ENCODE measurements at places on chromosomes 16 and 17.
A peak's percentile ranks its signal among the peaks of the same experiment; 100 is the strongest.

- no peak for DNase-seq
Measured at GRCh38 chr16:75615619-75616018, 7.5 kb downstream of the ADAT1 start.

DNA sequence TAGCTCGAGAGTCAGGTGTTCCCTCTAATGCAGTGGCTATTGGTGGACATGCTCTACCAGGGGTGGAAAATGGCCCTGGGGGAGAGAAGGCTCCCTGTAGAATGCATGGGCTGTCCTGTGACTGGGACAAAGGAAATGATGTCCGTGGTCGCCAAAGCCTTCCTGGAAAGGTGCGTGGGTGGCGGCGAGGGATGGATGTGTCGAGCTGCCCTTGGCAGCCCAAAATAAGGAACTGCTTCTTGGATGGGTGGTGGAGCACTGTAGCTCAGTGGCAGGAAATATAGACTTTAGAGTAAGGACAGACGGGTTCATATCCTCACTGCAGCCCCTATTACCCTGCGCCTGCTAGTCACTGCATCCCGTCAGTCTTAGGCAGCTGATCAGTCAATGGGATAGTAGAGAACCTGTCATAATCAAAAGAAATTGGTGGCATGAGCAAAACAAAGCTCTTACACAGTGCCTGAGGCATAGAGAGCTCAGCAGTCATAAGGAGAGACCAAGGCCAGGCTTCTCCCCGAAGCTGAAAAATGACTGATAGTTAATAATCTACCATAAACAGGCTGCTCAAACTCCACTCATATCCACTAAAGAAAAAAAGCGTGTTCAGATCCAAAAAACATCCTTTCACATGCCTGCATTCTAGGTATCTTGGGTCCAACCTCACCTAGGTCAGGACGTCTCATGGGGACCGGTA is 123.5 kb upstream of the PLCG2 start:
- DNase-seq, result no peak

DNA sequence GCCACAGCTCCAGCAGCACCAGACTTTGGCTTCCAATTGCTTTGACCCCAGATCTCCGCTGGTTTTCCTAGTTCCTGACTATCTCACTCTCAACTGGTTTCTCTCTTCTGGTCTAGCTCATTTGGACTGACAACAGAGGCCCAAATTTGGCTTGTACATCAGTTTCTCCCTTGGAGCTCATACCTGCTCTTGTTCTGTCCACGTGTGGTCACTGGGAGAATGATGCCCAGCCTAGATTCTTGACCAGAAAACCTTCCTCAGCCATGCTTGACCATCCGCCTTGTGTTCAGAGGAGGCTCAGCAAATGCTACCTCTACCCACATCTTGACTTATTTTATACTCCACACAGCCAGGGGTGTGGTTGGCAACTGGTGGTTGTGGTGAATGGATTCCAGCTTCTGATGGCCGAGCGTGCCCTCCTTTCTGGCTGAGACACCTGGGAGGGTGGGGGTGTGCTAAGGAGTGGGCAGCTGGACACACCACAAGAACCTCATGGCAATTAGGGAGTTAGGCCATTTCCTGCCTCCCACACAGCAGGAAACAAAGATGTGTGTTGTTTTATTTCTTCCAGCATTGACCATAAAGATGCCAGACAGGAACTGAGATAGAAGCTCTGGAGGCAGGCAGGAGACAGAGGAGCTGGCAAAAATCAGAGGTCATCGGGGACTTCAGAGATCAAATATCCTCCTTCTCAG is 93.8 kb upstream of the FAM20A start:
- DNase-seq, result no peak

GRCh38 chr16:65975049-65975708 is 391.3 kb upstream of the CDH5 start:
- DNase-seq, result no peak

DNA sequence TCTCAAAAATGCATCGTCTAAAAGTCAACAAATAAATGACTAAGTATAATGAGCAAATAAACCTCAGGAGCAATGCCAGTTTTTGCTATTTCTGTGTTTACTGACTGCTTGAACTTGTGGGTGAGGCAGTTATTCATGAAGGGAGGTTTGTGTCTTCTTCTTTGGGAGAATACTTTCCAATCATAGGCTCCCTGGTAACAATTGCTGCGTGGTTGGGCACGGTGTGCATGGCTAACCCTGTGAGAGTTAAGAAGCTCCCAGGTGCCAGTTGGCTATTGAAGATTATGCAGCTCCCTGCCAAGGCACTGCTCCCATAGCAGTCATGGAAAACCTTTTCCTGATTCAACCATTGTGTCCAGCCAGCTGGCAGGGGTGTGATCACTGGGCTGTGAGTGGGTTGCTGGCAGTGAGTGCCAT is 775.9 kb upstream of the GOT2 start:
- DNase-seq, result no peak

- DNase-seq, result no peak
Measured at GRCh38 chr17:48893646-48894508, 1.3 kb downstream of the ATP5MC1 start.

GRCh38 chr17:15278380-15278779 is 13.3 kb upstream of the PMP22 start:
- DNase-seq, result no peak

DNA sequence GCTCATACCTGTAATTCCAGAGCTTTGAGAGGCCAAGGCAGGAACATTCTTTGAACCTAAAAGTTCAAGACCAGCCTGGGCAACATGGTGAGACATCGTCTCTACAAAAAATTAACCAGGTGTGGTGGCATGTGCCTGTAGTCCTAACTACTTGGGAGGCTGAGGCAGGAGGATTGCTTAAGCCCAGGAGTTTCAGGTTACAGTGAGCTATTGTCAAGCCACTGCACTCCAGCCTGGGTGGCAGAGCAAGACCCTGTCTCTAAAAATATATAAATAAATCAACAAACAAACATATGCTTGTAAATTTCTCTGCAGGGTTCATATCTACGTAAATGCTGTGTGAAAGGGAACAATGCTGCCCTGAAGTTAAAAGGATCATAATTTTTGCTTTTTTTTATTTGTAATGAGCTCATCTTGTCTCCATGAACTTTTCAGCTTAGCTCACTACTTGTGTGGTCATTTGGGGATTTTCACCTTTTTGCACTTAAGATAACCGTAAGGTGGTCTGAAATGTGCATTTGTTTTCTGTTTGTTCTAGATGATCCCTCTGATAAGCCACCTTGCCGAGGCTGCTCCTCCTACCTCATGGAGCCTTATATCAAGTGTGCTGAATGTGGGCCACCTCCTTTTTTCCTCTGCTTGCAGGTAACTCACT is 16.4 kb downstream of the TADA2A start:
- no peak for DNase-seq

DNA sequence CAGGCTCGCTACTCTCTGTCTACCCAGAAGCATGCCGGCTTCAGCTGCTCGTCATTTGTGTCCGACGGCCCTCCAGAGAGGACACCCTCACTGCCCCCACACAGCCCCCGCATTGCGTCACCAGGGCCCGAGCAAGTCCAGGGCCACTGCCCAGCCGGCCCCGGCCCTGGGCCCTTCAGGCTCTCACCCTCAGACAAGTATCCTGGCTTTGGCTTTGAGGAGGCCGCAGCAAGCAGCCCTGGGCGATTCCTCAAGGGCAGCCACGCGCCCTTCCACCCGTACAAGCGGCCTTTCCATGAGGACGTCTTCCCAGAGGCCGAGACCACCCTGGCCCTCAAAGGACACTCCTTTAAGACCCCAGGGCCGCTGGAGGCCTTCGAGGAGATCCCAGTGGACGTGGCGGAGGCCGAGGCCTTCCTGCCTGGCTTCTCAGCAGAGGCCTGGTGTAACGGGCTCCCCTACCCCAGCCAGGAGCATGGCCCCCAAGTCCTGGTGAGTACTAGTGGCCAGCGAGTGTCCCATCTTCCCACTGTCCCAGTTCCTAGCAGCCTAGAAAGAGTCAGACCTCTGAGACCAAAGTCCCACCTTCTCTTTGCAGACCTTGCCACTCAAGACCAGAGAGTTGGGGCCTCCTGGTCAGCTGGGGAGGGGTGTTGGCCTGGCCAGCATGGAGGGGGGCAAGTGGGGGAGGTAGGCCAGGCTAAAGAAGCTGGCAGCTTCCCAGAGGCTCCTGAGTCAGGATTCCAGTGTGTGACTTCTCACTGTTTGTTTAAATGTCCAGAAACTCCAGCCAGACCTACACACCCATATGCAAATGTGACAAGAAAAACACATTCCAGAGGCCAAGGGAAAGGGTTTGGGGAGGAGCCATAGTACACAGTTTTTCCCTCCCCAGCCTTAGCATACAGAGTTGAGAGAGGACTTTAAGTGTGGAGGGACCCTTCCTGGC is 18.6 kb downstream of the FOXN1 start:
- DNase-seq, result no peak

DNA sequence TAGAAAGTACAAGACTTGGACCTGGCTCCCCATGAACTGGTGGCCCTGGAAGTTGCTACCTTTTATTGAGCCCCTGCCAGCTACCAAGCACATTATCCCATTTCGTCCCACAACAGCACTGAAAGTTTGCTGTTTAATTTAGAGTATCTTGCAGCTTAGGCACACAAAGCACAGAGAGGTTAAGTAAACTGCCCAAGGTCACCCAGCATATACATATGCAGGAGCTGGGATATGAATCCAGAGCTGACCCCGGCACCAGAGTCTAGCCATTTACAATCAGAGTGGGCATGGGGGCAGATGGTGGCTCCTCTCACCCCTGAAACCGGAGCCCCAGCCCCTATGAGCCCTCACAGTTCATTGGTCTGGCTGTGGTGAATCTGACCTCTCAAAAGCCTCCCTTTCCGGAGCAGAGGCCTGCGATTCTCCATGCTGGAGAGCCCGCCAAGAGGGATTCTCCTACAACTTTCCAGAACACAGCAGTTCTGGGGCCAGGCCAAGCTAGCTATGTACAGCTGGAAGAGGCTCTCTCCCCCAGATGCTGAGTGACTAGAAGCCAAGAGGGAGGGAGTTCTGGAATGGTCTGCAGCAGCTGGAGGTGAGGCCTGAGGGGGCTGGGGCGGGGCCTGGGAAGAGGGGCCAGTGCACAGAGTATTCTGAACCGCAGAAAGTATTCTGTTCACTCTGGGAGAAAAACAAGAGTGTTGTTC is 58.3 kb downstream of the SREBF1 start:
- no peak for DNase-seq

- no peak for DNase-seq
Measured at GRCh38 chr17:2710071-2710802, 1.3 kb downstream of the CLUH start.

DNA sequence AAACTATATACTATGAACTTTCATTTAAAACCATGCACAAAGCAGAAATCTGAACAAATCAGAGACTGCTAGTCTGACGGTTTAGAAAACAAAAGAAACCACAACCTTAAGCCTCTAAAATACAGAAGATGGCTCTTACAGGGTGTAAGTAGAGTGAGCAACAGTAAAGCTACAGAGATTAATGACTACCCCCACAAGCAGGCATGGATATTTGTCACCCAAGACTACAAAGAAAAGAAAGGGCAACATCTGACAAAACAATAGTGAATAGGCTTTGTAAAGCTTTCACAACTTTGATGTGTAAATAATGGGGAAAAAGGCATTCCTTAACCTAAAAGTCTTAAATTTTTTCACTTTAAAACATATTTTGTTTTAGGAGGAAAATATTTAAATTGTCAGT is 75.0 kb downstream of the SPAG9 start:
- peak; percentile 16 for DNase-seq

DNA sequence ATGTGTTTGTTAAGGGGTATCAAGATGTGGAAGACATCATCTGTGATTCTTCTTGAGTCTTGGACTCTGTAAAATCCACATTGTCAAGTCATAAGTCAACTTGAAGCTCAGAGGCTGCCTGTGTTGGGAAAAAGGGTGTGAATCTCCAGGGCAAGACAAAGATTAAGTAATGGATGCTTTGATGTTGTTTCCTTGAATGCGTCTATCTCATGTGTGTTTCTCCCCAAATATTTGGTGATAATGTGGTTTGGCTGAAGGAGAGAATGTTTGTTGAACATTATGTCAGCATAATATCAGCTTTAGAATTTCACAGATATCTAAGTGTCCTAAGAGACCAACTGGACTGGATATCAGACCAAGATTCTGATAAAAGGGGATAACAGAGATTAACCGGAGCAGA is 24.1 kb upstream of the KCNJ16 start:
- DNase-seq, result no peak

GRCh38 chr17:48545539-48545938 is 630 bp upstream of the HOXB2 start:
- DNase-seq, result no peak

GRCh38 chr16:2031081-2031577 is 4.4 kb downstream of the NHERF2 start:
- DNase-seq, result no peak

DNA sequence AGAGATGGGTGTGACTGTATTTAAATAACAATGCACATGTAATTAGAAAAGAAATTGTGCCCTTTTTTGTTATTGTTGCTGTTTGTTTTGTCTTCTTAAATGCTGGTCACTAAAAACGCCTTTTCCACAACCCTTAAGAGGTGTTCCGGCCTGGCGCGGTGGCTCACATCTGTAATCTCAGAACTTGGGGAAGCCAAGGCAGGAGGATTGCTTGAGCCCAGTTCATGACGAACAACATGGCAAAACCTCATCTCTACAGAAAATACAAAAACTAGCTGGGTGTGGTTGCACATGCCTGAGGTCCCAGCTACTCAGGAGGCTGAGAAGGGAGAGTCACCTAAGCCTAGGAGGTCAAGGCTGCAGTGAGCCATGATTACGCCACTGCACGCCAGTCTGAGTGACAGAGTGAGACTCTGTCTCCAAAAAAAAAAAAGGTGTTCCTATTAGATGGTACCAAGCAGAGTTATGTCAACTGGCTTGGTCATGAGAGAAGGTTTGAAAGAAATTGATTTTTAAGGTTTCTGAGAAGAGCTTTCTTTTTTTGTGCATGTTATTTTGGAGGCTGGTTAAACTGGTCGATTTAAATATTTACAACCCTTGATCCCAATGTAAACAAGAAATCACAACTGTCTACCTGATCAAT is 23.5 kb upstream of the RFFL start:
- no peak for DNase-seq

DNA sequence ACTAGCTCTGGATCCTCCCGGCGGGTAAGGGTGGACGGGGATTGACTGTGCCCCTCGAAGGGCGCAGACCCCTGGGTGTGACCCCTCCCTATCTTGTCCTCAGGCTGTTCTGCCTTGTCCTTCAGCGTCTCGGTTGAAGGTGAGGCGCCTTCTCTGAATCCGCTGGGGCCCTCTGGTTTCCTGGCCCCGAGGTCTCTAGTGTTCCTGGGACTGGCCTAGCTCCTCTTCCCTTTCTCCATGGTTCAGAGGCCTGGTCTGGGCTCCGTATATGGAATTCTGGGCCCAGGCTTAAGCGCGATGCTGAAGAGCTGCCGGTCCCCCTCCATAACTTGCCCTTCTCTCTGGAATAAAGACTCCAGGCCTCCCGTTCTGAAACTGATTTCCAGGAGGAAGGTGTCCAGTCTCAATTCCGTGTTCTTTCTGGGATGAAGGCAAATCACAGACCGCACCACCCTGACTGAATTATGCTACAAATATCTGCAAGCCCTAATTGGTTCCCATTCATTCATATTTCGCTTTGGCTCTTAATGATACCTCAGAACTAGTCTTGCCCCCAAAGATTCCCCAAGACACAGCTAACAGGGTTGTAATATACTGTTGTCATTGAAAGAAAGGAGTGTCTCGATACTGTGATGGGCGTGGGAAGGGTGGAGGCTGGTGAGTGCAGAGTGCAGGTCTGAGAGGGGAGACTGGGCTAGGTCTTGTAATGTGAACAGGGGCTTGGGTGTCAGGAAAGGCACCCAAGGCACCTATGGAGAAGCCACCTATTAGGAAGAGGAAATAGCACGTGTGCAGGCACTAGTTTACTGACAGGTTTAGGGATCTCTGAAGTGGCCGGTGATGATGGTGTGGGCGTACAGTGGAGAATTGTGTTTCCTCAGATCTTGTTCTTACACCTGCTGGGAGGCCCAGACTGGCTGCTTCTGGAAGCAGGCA is 851 bp downstream of the EDC4 start:
- no peak for DNase-seq

GRCh38 chr16:72473631-72474030 is 301.7 kb upstream of the PMFBP1 start:
- DNase-seq, result no peak

Data from SK-N-MC (cell line).